ENCODE measurements at places on chromosomes 13 and 19.

DNA sequence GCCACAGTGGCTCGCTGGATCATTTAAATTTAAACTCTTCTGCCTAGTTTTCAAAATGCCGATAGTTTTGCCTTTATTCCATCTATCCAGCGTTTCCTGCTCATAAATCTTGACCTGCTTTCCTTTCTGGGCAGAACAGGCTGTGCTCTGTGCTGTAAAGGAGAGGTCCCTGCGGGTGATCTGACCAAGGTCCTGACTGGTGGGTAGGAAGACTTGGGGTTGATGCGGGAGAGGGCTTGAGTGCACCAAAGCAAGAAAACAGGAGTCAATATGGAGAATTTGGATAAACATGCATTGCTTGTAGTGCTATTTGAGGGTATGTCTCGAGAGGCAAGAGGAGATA lies 533.6 kb downstream of the MYO16 start:
- DNase-seq = no peak
- no peak overlapping the region for H3K27ac ChIP-seq
- no peak overlapping the region for H3K4me3 ChIP-seq
- no peaks in the 10 kb centered on the region for H3K4me1 ChIP-seq
- no peaks in the 10 kb centered on the region for H3K27me3 ChIP-seq

DNA sequence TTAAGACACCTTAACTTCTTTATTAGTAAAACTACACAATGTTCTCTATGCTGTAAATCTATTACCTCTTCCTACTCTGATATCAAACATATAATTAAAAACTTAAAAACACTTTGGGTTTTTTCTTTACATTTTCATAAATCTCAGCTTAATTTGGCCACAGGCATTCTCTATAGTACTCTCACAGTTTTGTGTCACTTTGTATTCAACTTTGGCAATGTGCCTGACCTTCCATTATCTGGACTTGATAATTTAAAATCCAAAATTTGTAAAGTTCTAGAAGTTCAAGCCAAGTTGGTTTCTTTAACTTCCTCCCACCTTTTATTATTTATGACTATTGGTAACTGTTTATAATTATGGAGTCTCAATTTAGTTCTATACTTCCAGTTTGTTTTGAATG lies 46.4 kb downstream of the VWA8 start:
- peaks cover 6% of the 10 kb centered on the region for H3K36me3 ChIP-seq
- H3K4me1 ChIP-seq = peaks cover 4% of the 10 kb centered on the region
- H3K4me3 ChIP-seq = no peak overlapping the region
- H3K27me3 ChIP-seq = no peaks in the 10 kb centered on the region

- peaks cover 5% of the 10 kb centered on the region for H3K36me3 ChIP-seq
- H3K27me3 ChIP-seq = no peaks in the 10 kb centered on the region
- no peak overlapping the region for H3K4me3 ChIP-seq
- peaks cover 26% of the 10 kb centered on the region for H3K4me1 ChIP-seq
Observed at GRCh38 chr19:48989701-48990291, 3.3 kb downstream of the GYS1 start.

GRCh38 chr19:13042443-13043130 lies 47.3 kb downstream of the NFIX start:
- no peaks in the 10 kb centered on the region for H3K4me1 ChIP-seq
- no peak overlapping the region for H3K4me3 ChIP-seq
- no peaks in the 10 kb centered on the region for H3K36me3 ChIP-seq
- no peak overlapping the region for H3K27ac ChIP-seq
- no peak for DNase-seq
- no peaks in the 10 kb centered on the region for H3K27me3 ChIP-seq

- DNase-seq = no peak
- no peaks in the 10 kb centered on the region for H3K27me3 ChIP-seq
- no peak overlapping the region for H3K4me3 ChIP-seq
- no peak overlapping the region for H3K27ac ChIP-seq
Observed at GRCh38 chr13:44380404-44381165, 7.0 kb downstream of the SERP2 start.

GRCh38 chr13:77699059-77699680 lies 1.7 kb downstream of the SLAIN1 start:
- H3K27me3 ChIP-seq = no peaks in the 10 kb centered on the region
- H3K36me3 ChIP-seq = no peaks in the 10 kb centered on the region
- H3K27ac ChIP-seq = peak overlapping the region; percentile 59
- peaks cover 15% of the 10 kb centered on the region for H3K4me1 ChIP-seq
- H3K4me3 ChIP-seq = peak overlapping the region; percentile 97

- no peaks in the 10 kb centered on the region for H3K4me1 ChIP-seq
- no peak overlapping the region for H3K27ac ChIP-seq
- no peak overlapping the region for H3K4me3 ChIP-seq
Observed at GRCh38 chr13:69461397-69461796, 646.2 kb upstream of the ATXN8OS start.

DNA sequence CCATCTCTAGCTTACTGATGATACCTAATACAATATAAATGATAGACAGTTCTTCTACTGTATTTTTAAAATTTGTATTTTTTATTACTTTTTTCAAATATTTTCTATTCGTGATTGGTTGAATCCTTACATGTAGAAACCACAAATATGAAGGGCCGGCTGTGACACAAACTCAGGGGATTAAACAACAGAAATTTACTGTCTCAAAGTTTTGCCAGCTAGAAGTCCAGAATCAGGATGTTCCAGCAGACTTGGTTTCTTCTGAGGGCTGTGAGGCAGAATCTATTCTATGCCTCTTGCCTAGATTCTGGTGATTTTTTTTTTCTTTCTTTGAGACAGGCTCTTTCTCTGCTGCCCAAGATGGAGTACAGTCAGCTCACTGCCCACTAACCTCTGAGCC lies 13.8 kb downstream of the FPR1 start:
- no peak overlapping the region for H3K27ac ChIP-seq
- no peak for DNase-seq
- H3K4me3 ChIP-seq = no peak overlapping the region
- no peaks in the 10 kb centered on the region for H3K27me3 ChIP-seq
- no peaks in the 10 kb centered on the region for H3K36me3 ChIP-seq
- H3K4me1 ChIP-seq = no peaks in the 10 kb centered on the region

GRCh38 chr19:51887522-51888498 lies at the start of gene ZNF577:
ZNF577 (minus strand) TSS chr19:51887951; CDS start chr19:51880382, 7,569 bp downstream.
- H3K4me3 ChIP-seq = peak within 1 kb of the TSS; percentile 52
- peak; percentile 66 for DNase-seq
- H3K27ac ChIP-seq = peak within 1 kb of the TSS; percentile 34
- H3K36me3 ChIP-seq = peaks cover 35% of the 10 kb centered on the region
- H3K4me1 ChIP-seq = no peaks in the 10 kb centered on the region

- DNase-seq = no peak
- no peak overlapping the region for H3K4me3 ChIP-seq
- H3K36me3 ChIP-seq = no peaks in the 10 kb centered on the region
Observed at GRCh38 chr13:52994051-52994450, 34.6 kb upstream of the OLFM4 start.

DNA sequence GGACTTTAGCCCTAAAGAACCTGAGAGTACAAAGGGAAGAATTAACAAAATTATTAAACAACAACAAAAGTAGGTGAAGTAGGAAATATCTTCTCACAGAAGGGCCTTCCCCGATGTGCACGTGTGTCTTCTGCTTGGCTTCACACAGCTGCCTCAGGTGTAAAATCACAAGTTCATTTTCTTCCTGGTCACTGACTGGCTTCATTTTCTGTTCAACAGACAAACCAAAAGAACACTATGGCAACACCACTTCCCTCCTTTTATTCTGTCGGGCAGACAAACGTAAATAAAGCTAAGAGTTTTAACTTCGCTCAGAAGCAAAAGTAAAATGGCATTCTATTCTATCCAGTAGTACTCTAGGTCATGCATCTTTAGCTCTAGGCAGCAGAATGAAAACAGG lies 140.9 kb downstream of the TBC1D4 start:
- H3K36me3 ChIP-seq = no peaks in the 10 kb centered on the region
- no peaks in the 10 kb centered on the region for H3K27me3 ChIP-seq
- no peak for DNase-seq
- no peaks in the 10 kb centered on the region for H3K4me1 ChIP-seq
- H3K27ac ChIP-seq = no peak overlapping the region
- no peak overlapping the region for H3K4me3 ChIP-seq
